ENCODE measurements at places on chromosomes 7 and 10. TPM values are rescaled to one million over a fixed set of nuclear protein-coding genes. Genes with fewer than 3 reads are reported as not detected.

DNA sequence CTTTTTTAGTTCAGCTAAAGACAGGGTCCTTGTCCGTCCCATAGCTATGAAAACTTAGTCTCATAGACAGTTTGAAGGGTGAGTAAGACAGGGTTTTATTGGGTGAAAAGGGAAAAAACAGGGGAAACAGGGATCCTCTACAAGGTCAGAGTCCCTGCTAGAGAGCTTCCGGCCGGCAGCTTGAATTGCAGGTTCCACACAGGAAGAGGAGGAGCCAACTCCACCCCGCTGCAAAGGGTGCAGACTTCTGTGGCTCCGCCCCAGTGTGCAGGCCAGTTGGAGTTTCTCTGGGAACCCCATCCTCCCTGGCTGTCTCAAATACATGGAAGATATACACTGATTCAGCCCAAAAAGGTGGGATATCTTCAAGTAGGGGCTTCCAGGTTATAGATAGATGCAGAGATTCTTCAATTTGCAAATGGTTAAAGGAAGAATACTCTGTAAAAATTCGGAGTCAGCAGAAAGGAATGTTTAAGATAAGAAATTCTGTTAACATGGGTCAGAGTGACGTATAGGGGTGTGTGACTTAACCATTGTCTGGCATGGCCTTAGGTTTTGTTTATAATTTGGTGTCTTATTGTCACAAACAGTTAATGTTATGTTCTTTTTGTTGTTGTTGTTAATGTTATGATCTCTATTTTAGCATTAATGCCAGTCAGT is 34.6 kb upstream of the HECW1 start:
- no peaks in the 10 kb centered on the region for H3K36me3 ChIP-seq
- no peak overlapping the region for H3K4me3 ChIP-seq
- no peaks in the 10 kb centered on the region for H3K4me1 ChIP-seq
- H3K27me3 ChIP-seq: peaks cover 3% of the 10 kb centered on the region
- no peak for DNase-seq

DNA sequence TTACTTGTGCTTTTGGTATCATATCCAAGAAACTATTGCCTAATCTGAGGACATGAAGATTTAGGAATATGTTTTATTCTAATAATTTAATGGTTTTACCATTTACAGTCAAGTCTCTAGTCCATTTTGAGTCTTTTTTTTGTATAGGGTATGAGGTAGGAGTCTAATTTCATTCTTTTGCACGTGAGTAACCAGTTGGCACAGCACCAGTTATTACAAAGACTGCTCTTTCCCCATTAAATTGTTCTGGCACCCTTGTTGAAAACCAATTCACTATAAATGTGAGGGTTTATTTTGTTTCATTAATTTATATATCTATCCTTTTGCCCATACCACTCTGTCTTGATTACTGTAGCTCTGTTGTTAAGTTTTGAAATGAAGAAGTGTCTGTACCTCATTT is 381.6 kb downstream of the SUGCT start:
- no peaks in the 10 kb centered on the region for H3K4me1 ChIP-seq
- H3K27me3 ChIP-seq: no peaks in the 10 kb centered on the region
- no peak for DNase-seq
- H3K4me3 ChIP-seq: no peak overlapping the region

DNA sequence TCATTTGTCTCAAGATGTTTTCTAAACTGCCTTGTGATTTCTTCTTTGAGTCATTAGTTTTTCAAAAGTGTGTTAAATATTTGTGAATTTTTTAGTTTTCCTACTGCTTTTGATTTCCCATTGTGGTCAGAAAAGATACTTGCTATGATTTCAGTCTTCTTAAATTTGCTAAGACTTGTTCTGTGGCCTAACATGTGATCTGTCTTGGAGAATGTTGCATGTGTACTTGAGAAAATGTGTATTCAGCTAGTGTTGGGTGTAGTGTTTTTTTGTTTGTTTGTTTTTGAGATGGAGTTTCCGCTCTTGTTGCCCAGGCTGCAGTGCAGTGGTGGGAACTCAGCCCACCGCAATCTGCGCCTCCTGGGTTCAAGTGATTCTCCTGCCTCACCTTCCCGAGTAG is 28.6 kb downstream of the BMPR1A start:
- H3K36me3 ChIP-seq: no peaks in the 10 kb centered on the region
- no peaks in the 10 kb centered on the region for H3K27me3 ChIP-seq
- H3K4me3 ChIP-seq: no peak overlapping the region
- H3K27ac ChIP-seq: no peak overlapping the region
- peaks cover 6% of the 10 kb centered on the region for H3K4me1 ChIP-seq

- H3K4me3 ChIP-seq: no peak overlapping the region
- H3K36me3 ChIP-seq: no peaks in the 10 kb centered on the region
- DNase-seq: no peak
- no peak overlapping the region for H3K27ac ChIP-seq
- no peaks in the 10 kb centered on the region for H3K27me3 ChIP-seq
- H3K4me1 ChIP-seq: peaks cover 3% of the 10 kb centered on the region
Observed at GRCh38 chr7:94452239-94452638, 57.4 kb upstream of the CASD1 start.

GRCh38 chr7:32942415-32943251 is 14.6 kb upstream of the FKBP9 start:
- H3K27me3 ChIP-seq: no peaks in the 10 kb centered on the region
- H3K27ac ChIP-seq: peak overlapping the region; percentile 91
- no peaks in the 10 kb centered on the region for H3K4me1 ChIP-seq

- H3K4me3 ChIP-seq: no peak overlapping the region
- H3K27me3 ChIP-seq: no peaks in the 10 kb centered on the region
- H3K4me1 ChIP-seq: no peaks in the 10 kb centered on the region
- H3K27ac ChIP-seq: no peak overlapping the region
Observed at GRCh38 chr7:36523371-36524101, 133.9 kb downstream of the ANLN start.

DNA sequence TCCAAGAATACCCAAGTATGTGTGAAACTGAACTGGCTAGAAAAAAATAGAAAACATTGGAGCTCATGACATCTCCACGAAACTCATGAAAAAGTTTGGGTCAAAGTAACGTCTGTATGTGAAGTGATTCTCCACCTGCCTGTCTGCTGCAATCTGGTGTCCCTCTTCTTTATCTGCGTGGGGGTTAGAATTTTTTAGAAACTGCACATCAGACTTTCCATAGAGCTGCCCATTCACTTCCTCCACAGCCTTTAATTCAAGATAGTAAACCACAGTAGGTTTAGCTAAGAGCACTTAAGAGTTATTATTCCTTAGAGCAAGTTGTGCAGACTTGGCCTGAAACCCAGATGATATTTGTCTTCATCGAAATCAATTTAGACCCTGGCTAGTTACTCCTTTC is 55.3 kb downstream of the SCIN start:
- H3K4me1 ChIP-seq: no peaks in the 10 kb centered on the region
- no peak overlapping the region for H3K4me3 ChIP-seq
- DNase-seq: no peak
- no peak overlapping the region for H3K27ac ChIP-seq
- peaks cover 3% of the 10 kb centered on the region for H3K27me3 ChIP-seq

- no peaks in the 10 kb centered on the region for H3K36me3 ChIP-seq
- no peak overlapping the region for H3K4me3 ChIP-seq
- no peak for DNase-seq
- no peaks in the 10 kb centered on the region for H3K27me3 ChIP-seq
Observed at GRCh38 chr7:22675421-22675820, 51.6 kb upstream of the IL6 start.

DNA sequence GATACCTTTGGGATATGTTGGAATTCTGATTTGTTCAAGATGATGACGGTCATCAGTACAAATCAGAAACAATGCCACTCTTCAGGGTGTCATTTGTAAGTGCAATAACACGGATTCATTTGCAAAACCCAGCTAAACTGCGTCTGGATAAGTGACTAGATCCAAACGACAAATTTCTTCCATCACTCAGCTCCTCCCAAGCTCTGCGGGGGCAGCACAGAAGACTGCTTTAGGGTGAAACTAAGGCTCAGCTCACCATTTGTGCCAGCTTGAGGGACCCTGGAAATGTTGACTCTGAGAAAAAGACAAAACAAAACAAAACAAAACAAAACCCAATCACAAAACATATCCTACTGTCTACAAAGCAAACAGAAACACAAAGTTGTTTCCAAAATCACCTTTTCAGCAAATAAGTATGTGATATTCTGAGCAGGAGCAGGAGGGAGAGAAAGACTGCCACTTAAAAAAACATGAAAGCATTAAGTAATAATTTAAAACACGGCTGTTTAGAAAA is 8.0 kb downstream of the EVX1 start:
- H3K4me1 ChIP-seq: peaks cover 2% of the 10 kb centered on the region
- H3K27ac ChIP-seq: no peak overlapping the region
- H3K27me3 ChIP-seq: peaks cover 36% of the 10 kb centered on the region
- DNase-seq: no peak

GRCh38 chr10:761376-761775 is 71.9 kb upstream of the DIP2C start:
- no peak overlapping the region for H3K27ac ChIP-seq
- H3K36me3 ChIP-seq: no peaks in the 10 kb centered on the region
- DNase-seq: no peak
- no peaks in the 10 kb centered on the region for H3K4me1 ChIP-seq
- H3K4me3 ChIP-seq: no peak overlapping the region

- no peaks in the 10 kb centered on the region for H3K27me3 ChIP-seq
- DNase-seq: no peak
- no peak overlapping the region for H3K4me3 ChIP-seq
- H3K27ac ChIP-seq: no peak overlapping the region
- no peaks in the 10 kb centered on the region for H3K36me3 ChIP-seq
Observed at GRCh38 chr7:85191383-85191782, 4.5 kb upstream of the SEMA3D start.

DNA sequence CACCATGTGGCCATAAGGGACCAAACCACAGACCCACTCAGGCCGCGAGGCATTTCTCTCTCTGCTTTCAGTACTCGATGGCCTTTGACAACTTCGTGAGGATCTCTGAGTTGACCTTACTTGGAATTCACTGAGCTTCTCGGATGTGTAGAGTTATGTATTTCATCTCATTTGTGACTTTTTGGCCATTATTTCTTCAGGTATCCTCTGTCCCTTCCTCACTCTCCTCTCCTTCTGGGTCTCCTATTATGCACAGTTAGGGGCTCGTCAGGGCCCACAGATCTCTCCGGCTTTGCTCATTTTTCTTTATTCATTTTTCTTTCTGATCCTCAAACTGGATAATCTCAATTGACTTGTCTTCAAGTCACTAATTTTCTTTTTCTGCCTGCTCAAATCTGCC is 16.6 kb upstream of the FOXL3 start:
- no peak overlapping the region for H3K27ac ChIP-seq
- H3K4me1 ChIP-seq: no peaks in the 10 kb centered on the region
- no peak for DNase-seq
- no peak overlapping the region for H3K4me3 ChIP-seq
- H3K36me3 ChIP-seq: no peaks in the 10 kb centered on the region

DNA sequence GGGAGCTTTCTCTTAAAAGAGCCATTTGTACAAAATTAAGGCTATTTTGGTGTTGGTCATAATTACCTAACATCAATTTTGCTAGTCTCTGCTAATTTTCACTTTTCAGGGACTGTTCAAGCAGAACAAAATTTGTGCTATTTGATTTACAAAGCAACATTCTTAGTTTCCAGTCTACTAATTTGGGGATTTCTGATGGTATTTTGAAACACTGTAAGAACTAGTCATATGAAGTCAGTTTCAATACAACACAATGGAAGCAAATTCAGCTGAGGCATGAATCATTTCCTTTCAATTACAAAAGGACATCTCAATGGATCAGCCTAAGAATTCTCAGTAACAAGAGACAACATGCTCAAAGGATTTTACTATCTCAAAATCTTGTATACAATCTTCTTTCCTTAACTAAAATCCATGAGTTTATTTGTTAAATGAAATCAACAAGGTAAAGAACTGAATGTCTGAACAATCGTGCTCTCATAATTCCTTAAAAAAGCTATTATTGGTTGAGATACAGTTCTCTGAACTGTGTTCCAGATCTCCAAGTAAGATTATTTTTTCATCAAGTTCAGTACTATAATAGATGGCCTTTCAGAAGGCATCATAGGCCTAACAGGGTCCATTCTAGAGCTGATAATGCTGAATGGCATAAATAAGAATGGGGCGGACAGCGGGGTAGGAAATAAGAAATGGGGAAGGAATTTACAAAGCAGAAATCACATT is 144.6 kb downstream of the NRCAM start:
- no peaks in the 10 kb centered on the region for H3K36me3 ChIP-seq
- H3K4me3 ChIP-seq: no peak overlapping the region
- H3K27me3 ChIP-seq: no peaks in the 10 kb centered on the region
- no peaks in the 10 kb centered on the region for H3K4me1 ChIP-seq
- no peak overlapping the region for H3K27ac ChIP-seq
- DNase-seq: no peak

DNA sequence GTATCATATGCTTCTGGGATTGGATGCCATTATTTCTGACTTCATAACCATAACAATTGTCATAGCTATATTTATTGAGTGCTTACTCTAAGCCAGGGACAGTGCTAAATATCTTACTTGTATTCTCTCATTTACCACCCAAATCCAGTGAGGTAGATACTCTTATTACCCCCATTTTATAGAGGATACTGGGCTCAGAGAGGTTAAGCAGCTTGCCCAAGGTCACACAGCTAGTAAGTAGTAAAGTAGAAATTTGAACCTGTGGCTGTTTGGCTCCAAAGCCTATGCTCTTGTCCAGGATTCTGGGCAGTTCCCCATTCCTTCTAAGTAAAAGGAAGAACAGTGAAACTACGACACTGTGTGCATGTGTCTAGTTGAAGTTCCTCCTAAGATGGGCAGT is 56.5 kb downstream of the COL13A1 start:
- no peak overlapping the region for H3K4me3 ChIP-seq
- H3K4me1 ChIP-seq: no peaks in the 10 kb centered on the region
- H3K36me3 ChIP-seq: no peaks in the 10 kb centered on the region
- H3K27ac ChIP-seq: no peak overlapping the region
- H3K27me3 ChIP-seq: no peaks in the 10 kb centered on the region

GRCh38 chr7:25287291-25287690 is 59.0 kb upstream of the NPVF start:
- H3K27ac ChIP-seq: no peak overlapping the region
- no peaks in the 10 kb centered on the region for H3K4me1 ChIP-seq
- DNase-seq: no peak
- H3K4me3 ChIP-seq: no peak overlapping the region
- H3K36me3 ChIP-seq: no peaks in the 10 kb centered on the region

DNA sequence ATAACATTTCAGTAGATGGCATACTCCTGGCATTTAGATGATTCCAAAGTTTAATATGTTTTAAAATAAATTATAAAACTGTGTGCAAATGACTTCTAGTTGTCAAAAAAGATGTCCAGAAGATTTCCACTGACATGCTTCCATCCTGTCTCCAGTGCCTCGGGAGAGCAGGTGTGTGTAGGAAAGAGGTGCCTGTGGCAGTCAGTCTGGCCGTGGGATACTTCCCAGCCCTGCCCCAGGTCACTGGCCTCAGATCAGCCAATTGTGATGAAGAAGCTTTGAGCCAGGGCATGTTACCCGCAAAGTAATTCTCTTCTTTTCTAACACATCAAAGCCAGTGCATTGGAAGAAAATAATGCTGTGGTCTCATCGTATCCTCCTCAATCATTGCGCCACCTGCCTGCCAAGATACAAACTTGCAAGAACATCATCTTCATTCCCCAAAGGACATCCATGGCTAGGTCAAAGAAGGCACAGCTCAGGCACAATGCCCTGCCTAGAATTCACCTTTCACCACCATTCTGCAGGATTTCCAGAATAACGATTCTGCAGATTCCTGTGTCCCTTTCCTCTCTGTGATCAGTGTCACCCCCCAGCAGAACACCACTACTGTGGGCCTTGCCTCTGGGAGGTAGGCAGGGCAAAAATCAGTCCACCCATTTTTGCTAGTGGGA is 6.3 kb upstream of the KCNMA1 start:
- no peaks in the 10 kb centered on the region for H3K27me3 ChIP-seq
- no peaks in the 10 kb centered on the region for H3K4me1 ChIP-seq

- DNase-seq: no peak
- no peak overlapping the region for H3K27ac ChIP-seq
- H3K36me3 ChIP-seq: no peaks in the 10 kb centered on the region
- no peaks in the 10 kb centered on the region for H3K4me1 ChIP-seq
Observed at GRCh38 chr10:60502621-60503020, 112.9 kb upstream of the ANK3 start.

Gene SFRP5
- total RNA-seq: 15.1 TPM

Gene HOXA11
- not detected for total RNA-seq

Gene KLHL7
- total RNA-seq: 12.6 TPM
